ENCODE measurements at places on chromosomes 2 and 18.

- DNase-seq = no peak
Measured at GRCh38 chr2:168552450-168552856, 96.4 kb downstream of the CERS6 start.

DNA sequence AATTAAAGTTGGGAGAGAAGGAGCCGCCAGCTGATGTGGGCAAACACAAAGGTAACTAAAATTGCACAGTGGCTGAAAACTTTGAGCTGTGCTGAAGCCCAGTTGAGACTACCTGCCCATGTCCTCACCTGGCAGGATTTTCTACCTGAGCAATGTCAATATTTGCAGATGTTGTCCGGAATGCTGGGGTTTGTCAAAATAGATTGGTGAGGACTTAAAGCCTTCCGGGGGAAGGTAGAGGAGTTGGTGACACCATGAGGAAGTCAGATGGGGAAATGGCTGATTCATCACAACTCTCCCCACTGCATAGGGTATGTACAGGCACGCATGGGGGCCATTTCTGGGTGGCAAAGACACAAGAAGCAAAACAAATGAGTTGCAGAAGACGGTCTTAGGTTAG is 114.9 kb downstream of the ALK start:
- no peak for DNase-seq

DNA sequence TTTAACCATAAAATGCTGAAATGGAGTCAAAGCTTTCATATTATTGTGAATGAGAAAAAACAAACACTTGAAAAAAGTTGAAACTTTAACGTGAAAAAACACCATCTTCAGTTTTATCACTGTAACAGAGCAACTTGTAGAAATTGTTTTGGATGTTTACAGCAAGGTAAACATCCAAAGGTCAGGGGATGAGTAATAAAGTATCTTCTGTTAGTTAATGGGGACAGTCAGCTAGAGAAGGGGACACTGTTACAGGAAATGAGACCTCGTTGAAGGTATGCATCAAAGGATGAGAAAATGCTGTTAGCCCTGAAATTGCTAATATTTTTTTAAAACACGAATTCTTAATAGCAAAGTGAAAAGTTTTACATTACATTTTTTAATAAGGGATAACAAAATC is 2.9 kb downstream of the RHBDD1 start:
- no peak for DNase-seq

DNA sequence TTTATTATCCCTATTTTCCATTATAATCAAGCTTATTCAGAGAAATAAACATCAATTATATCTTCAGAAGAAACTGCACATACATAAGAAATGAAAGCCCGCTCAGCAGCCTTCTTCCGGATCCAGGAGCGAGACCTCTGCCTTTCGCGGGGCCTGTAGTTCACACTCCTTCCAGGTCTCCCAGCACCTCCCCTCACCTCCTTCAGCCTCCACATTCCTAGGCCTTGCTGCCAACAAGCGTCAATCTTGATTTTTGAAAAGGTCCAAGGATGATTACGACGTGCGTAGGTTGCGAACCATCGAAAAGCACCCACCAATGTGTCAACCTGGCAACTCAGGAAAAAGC is 355 bp upstream of the KIDINS220 start:
- DNase-seq = no peak

- DNase-seq = no peak
Measured at GRCh38 chr2:213787869-213788268, 503.6 kb downstream of the SPAG16 start.

GRCh38 chr2:28687171-28687570 is 64.5 kb upstream of the PPP1CB start:
- DNase-seq = no peak

DNA sequence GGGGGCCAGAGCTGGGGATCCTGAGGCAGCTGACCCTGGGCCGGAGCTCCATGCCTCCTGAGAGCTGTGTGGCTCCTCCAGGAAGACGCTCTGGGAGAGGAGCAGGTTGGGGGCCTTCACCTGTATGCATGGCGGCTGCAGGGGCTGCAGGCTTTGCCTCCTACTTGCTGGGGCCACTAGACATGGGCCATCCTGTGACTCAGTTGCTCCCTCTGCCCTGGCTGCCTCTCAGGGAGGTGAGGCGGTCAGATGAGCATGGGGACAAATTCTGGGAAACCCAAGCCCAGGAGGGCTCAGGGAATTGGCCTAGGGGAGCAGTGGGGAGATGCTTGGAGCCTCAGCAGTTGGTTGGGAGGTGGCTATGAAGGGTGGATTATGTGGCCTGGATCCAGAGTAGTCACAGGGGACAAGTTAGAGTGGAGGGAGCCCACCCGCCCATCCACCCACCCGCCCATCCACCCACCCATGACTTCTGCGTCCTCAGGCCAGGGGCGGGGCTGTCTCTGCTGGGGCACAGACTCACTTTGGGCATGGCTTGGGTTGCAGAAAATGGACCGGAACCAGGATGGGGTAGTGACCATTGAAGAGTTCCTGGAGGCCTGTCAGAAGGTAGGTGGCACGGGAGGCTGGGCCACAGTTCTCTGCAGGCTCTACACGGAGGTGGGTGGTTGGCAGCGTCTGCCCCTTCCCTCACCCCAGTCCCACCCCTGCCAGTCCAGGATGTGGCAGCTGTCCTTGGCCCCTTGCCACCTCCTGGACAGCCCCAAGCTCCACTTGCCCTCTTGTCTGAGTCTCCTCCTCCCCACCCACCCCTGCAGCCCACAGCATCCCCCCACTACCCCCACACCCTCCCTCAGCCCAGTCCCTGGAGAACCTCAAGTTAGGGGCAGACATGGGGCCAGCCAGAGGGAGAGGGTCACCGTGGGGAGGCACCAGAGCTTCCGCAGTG is 19.5 kb upstream of the FAHD2A start:
- no peak for DNase-seq

- no peak for DNase-seq
Measured at GRCh38 chr2:233380995-233381637, 26.8 kb downstream of the DGKD start.

- no peak for DNase-seq
Measured at GRCh38 chr2:236545814-236546480, 23.7 kb upstream of the ACKR3 start.

GRCh38 chr2:59322870-59323269 is 1081.7 kb upstream of the FANCL start:
- DNase-seq = no peak

DNA sequence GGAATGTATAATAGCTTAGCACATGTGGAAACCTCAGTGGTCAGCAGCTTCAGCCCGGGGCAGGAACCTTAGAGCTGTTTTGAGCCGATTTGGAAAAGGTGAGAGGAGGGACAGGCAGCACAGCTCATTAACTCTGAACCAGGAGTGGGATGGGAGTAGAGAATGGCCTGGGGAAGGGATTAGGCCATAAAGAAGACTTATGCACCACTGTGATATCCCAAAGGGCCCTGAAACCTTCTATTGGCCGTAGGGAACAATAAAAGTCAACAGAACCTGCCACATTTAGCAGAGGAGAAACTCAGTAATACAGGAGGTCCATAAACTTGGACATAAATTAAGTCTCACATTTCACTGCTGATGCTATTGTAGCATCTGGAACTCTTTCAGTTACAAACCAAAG is 124.2 kb upstream of the REV1 start:
- no peak for DNase-seq

DNA sequence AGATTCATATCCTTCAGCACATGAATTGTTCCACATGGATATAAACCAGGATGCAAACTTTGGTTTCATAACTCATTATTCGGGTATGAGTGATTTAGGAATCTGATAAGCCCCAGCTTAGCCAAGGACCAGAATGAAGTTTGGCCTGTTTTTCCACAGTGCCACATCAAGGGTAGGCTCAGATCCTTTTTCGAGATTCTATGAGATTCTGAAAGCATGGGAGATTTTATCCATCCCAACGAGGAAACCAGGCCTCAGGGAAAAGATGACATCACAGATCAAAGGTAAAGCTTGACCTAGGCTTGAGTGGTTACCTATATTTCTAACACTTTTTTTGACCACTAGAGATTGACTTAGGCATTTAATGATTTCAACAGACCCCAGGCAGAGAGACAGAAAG is 590.8 kb upstream of the PKDCC start:
- DNase-seq = no peak

DNA sequence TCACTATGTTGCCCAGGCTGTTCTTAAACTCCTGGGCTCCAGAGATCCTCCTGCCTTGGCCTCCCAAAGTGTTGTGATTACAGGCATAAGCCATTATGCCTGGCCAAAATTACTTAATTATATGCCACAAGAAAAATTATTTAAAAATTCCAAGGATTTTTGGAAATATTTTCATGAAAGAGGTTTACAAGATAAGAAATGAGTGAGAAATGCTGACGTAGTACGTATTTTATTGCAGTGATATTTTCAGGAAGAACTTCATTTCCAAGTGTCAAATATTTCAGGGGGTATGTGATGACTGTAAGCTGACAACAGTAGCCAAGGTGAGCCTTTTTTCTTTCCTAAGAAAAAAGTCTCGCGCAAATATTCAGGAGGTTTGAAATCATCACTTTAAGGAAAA is 20.8 kb downstream of the NIF3L1 start:
- no peak for DNase-seq
